Spleen (tissue), 13 donors: ENCODE measurements at places on chromosomes 16 and 17. TPM values are rescaled to one million over a fixed set of nuclear protein-coding genes. Genes with fewer than 3 reads are reported as not detected.

DNA sequence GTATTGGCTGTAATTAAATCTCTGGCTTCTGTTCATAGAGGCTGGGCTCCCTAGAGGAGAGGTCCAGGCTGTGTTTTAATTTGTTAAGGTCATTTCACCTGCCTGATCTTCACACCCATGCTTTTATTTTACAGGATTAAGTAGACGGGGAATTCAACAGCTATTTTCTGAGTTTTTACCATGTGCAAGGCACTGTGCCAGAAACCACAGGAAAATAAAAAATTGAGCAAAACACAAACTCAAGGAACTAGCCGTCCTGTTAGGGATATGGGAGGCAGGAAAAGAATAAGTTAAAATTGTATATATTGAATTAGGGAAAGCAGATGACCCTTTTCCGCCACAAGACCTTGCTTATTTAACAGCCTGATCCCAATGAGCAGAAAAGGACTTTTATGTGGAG is 29.1 kb downstream of the HS3ST3A1 start:
- DNase-seq, result no peak

DNA sequence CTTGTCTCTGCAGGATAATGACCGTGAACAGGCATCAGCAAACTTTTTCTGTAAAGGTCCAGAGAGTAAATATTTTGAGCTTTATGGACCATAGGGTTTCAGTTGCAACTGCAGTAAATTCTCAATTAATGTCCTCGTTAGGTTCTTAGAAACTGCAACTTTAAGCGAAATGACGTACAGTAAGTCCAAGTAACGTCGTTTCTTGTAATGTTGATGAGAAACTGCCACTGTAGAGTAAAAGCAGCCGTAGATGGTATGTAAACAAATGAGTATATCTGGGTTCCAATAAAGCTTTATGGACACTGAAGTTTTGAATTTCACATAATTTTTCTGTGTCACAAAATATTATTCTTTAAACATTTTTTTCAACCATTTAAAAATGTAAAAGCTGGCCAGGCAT is 4.9 kb downstream of the CHD9 start:
- no peak for DNase-seq

- DNase-seq, result no peak
Measured at GRCh38 chr16:72198021-72198711, 26.2 kb upstream of the PMFBP1 start.

GRCh38 chr17:32335687-32336086 is 6.3 kb downstream of the C17orf75 start:
- no peak for DNase-seq

- DNase-seq, result peak; percentile 66
Measured at GRCh38 chr17:57639381-57639780, 105.7 kb downstream of the CCDC182 start.

- DNase-seq, result peak; percentile 74
Measured at GRCh38 chr17:2089021-2089422, 34.1 kb downstream of the HIC1 start.

The ALOX15B gene
- total RNA-seq, result 2.8 TPM

The ITGAX gene
- 97.7 TPM for total RNA-seq

The PNMT gene
- 0.51 TPM for total RNA-seq

The MGAT5B gene
- total RNA-seq, result 0.42 TPM

The CCL14 gene
- 387 TPM for total RNA-seq
